ENCODE measurements at places on chromosomes 1 and 21.

DNA sequence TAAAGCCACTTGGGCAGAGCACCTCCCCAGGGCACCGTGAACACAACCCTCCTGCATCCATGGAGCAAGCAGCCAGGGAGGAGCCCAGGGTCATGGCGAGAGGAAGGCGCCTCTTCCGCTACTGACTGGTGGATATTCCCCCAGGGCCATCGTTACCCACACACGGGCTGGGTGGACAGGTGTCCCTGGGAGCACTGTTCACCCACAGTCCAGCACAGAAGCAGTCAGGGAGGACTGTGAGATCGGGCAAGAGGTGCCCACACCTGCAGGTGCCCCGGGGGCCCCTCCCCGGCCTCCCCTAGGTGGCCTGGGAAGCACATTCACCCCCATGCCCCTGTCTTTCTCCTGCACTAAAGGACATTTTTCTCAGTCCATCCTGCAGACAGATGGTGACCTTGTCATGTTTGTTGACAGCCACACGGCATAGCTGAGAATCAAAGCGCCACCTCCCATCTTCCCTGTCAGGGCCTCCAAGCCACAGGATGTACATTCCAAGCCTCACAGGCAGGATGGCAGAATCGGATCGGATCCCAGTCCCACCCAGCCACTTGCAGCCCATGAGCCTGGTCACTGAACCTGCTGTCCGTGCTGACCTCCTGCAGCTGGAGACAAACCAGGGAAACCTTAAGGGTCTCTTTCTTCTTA is 160.2 kb downstream of the PRDM16 start:
- no peak for DNase-seq

DNA sequence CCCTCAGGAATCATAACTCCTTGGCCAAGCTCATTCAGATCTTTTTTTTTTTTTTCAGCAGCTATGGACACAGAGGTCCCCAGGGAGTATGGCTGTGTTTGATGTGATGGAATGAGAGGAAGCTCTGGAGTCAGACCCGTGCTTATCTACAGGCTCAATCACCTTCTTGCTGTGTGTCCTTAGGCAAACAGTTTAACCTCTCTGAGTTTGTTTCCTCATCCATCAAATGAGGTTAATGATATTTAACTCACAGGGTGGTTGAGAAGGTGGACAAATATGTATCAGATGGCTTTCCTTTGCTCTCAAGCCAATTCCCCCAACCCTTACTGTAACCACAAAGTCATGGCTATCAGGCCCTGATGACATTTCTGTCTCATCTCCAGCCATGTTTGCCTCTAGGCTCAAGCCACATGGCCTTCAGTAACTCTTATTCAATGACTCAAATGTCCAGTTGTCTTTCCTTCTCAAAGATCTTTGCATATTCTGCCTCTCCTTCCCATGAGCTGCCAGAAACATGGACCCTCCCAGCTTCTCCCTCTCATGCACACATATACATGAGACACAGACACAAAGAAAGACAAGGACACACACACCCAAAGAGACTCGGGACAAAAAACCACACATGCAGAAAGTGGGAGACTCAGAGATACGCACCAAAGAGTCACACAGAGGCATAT is 303.5 kb upstream of the KAZN start:
- DNase-seq = no peak

DNA sequence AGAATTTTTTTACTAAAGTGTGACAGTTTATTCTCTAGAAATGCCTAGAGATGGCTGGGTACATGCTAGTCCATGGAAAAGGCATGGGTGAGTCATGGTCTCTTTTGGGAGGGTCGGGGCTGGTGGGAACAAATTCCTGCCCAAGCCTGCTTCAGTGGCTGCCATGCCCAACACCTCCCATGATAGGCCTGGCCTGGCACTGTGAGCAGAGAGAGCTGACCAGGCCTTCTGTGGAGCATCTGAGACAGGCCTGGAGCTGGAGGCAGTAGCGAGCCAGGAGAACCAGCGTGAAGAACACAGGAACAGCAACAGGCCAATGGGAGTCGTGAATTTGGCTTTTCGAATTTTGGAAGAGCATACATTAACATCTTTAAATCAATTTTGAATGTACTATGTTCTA is 209.2 kb downstream of the SDCCAG8 start:
- DNase-seq = no peak

GRCh38 chr1:78301141-78301540 is 189.6 kb upstream of the PTGFR start:
- no peak for DNase-seq

- DNase-seq = peak; percentile 33
These were observed 1.1 kb downstream of the TAGLN2 start for GRCh38 chr1:159924025-159924790.

DNA sequence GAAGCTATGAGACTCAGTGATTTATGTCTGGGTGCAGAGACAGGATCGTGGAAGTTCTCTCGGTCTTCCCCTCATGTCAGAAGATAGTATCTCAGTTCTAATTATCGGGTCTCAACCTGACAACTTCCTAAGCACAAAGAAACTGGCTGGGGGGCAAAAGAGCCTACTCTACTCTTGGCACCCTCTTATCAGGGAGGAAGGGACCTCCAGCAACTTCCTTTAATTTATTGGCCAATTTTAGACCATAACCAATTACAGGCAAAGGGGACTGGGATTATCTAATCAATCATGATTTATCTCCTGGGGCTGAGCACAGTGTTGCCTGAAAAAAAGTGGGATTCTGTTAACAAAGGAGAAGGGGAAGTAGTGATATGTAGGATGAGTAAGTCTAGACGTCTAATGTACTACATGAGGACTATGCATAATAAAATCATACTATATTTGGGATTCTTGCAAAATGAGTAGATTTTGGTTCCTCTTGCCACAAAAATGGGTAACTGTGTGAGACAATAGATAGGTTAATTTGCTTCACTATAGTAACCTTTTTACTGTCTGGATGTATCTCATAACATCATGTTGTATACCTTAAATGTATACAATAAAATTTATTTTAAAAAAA is 98.8 kb downstream of the ZFYVE9 start:
- no peak for DNase-seq

DNA sequence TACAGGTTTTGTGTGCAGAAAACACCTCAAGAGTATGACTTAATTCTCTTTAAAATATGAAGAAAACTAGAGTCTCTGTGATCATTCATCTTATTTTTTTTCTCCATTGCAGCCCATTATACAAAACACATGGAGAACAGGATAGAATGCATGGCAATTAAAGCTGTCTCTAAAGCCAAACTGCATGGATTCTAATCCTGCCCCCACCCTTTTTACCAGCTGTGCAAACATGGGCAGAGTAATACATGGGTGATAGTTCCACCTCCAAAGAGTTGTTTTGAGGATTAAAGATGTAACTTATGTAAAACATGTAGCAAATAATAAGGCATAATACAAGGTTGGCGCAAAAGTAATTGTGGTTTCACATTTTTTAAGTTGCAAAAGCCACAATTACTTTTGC is 114.4 kb downstream of the CLEC20A start:
- DNase-seq = no peak

GRCh38 chr1:17045150-17045549 is 8.7 kb downstream of the SDHB start:
- no peak for DNase-seq

DNA sequence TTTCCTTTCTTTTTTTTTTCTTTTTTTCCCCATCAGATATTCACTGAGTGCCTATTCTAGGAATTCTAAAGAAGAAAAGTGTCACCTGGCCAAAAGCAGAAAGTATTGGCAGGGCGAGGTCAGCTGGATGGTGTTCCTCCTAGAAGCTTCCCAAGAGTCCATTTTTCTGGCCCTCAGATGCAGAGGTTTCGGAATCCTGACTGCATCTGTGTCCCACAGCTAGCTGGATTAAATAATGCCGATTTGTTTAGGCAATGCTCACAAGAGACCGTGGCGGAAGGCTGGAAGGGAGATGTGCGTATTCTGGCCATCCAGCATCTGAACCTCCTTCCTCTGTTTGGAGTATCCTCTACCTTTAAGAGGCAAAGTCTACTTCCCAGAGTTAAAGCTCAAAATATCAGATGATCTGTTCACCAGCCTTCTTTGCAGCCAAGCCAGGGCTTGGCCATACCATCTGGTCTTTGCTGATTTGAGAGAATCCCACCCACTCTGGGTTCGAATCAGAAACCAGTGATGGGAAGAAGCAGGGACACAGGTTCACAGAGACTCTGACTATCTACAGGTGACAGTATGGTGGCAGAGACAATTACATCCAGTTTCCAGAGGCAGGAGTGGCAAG is 5.4 kb upstream of the TENT5C start:
- DNase-seq = no peak

DNA sequence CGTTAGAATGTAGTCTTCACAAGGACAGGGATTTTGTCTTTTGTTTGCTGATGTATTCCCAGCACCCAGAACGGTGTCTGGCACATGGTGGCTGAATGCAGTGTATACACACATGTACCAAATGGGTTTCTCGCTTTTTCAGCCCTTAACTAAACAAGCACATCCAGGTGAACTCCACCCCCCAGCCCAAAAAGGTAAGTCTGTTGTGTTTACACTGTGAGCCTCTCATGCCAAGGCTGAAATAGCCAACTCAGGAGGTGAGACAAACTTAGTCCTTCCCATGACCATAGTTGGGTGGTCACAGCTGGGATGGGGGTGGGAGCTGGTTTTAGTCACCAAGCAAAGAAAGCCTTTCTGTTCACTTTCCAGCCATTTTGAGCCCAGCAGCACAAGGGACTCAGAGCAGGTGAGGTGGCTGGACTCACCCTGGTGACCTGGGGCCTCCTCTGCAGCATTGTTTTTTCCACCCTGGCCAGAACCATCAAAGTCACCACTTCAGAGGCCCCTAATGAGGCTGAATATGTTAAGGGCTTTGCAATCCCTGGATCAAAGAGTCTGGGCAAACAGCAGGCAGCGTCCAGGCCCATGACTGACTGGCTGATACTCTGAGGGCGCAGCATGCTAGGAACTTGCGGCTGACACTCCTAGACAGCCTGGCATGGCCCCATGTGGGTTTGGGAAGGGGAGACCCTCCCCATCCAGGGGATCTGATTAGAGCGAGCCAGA is 8.7 kb downstream of the TENT5B start:
- no peak for DNase-seq

GRCh38 chr1:55214212-55214933 is 791 bp downstream of the USP24 start:
- DNase-seq = peak; percentile 60

- no peak for DNase-seq
These were observed 198.4 kb downstream of the USP25 start for GRCh38 chr21:15928196-15928595.

DNA sequence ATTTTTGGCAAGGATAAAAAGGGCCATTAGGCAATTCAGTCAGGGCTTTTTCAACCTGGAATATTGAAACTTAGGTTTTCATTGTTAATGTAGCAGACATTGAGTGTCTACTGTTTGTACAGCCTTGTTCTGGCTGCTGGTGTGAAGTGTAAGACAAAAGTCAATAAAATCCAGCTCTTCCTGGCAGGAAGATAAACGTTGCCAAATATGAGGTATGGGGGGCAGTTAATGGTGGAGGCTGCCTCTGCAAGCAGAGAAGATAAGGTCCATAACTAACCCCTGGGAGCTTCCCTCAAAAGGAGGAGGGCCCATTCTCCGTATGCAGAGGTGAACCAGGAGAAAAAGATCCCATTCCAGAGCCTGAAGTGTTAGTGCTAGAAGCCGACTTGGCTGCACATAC is 19.5 kb upstream of the SHE start:
- DNase-seq = no peak

DNA sequence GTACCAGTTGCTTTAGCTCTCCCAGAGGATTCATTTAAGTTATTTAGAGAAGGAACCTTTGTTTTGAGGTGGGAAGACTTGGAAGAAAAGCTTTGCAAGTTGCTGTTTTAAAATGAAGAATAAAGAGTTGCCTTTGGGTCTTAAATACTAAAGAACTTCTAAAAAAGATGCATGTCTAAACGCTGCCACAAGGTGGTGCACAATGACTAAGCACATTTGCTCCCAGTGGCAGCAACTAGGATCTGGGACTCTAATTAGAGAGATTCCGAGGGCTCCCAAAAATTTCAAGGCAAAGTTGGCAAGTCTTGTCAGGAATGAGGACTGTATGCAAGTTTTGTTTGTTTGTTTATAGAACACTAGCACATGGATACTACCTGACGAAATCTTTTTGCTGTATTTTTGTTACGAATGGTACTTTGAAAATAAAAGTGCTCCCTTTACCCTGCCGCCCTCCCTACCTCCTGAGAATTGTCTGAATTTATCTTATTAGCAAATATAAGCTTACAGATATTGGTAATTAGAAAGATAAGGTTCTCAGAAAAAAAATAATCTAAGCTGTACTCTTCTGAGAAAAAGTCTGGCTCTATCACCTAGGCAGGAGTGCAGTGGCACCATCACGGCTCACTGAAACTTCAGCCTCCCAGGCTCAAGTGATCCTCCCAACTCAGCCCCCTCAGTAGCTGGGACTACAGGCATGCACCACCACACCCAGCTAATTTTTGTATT is 121.8 kb downstream of the HFM1 start:
- DNase-seq = peak; percentile 61

- no peak for DNase-seq
These were observed 42.6 kb upstream of the PTGS2 start for GRCh38 chr1:186722711-186723309.

DNA sequence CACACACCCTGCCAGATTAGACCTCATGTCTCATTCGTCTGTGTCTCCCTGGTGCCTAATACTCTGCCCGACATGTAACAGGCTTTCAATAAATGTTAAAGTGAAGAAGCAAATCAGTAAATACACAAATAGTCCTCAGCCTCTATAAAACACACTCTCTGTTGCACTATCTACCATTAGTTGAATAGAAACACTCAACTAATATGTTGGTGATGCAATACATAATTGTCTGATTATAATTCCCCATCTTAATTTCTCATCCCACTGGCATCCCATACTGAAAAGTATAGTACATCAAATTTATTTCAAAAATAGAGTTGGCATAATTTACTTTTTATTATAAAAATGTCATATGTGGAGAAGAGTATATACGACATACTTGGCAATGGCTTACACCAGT is 162.4 kb downstream of the PAPPA2 start:
- DNase-seq = no peak

- no peak for DNase-seq
These were observed 224.0 kb downstream of the KIF26B start for GRCh38 chr1:245378745-245379144.

GRCh38 chr1:116766616-116767469 is 12.6 kb downstream of the CD2 start:
- DNase-seq = no peak

Data from hypothalamus (tissue), 51 donors.